ENCODE measurements at places on chromosomes 1 and 21.

GRCh38 chr1:239893127-239893731, 198.5 kb upstream of the FMN2 start:
- DNase-seq, result no peak

- peak; percentile 6 for DNase-seq
Observed at GRCh38 chr1:208149776-208150514, 94.2 kb downstream of the PLXNA2 start.

DNA sequence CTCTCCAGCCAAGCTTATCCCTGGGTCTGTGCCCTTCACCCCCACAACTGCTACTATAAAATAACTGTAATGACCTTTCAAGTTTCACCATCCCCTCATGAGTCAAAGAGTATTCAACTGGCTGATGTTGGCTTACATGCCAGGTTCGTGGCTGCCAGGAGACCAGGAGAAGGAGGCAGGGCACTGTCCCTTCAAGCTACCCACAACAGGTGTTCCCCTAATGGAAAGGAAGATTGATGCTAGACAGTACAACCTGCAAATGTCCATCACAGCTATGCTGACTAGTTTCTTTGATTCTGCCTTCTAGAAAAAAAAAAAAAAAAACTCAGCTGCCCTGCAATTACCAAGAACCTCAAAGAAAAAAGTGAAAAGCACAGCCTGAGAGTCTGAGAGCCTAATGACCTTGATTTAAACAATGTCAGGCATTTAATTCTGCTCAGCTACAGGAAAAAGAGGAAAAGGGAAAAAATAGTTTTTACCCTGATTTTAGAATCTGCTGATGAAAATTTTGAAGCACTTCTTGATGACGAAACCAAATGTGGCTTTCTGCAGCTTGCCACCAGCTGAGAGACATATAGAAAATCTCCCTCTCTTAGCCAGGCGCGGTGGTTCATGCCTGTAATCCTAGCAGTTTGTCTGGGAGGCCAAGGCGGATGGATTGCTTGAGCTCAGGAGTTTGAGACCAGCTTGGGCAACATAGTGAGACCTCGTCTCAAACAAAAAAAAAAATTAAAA, 82.7 kb upstream of the ROR1 start:
- no peak for DNase-seq

GRCh38 chr1:10753299-10753698, 43.1 kb downstream of the CASZ1 start:
- DNase-seq, result no peak

DNA sequence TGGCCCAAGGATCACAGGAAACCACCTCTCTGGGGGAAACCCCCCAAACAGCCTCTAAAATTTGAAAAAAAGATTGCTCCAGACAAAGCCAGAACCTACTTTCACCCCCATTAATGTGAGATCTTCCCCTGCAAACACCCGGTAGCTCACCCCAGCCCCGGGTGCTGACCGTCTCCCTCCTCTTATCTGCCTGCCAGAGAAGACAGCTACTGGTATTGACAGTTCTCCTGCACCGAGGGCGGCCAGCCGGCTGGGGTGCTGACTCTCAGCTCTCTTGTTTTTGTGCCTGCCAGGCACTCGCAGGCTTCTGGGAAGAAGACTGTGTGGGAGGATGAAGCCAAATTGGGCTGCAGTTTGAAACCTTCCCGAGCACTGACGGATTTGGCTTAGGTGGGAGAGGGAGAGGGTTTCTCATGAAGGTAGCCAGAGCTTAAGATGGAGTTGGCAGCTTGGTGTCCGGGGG, 48.2 kb downstream of the RASSF5 start:
- no peak for DNase-seq

DNA sequence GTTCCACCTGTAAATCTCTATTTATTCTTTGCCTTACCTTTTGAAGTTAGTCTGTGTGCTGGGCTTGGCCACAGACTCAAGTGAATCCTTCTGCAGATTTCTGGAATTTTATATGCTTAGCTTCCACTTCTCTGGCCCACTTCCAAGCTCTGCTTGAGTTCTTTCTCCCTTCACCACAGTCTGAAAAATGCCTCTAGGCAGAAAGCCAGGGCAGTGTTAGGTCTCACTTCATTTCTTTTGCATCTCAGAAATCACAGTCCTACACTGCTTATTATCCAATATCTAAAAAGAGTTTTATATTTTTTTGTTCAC, 48.9 kb downstream of the INKA2 start:
- no peak for DNase-seq
